ENCODE measurements at places on chromosomes 2 and 18.

DNA sequence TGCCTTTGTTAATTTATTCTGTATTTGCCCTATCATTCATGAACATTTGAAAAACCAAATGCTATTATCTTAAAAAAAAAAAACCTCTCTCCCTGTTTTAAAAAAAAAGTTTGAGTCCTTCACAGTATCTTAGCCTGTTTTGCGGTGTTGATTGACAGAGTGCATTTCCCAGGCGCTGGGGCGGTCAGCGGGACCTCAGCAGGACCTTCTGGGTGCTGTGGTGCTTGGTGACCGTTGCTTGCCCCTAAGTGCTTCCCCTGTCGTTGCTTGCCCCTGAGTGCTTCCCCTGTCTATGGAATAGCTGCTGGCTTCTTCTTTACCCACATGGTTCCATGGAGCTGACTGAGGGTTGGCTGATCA, 12.1 kb downstream of the ATP6V1C2 start:
- H3K27me3 ChIP-seq, result peaks cover 9% of the 10 kb centered on the region
- H3K27ac ChIP-seq, result no peak overlapping the region
- DNase-seq, result no peak
- no peaks in the 10 kb centered on the region for H3K4me1 ChIP-seq

DNA sequence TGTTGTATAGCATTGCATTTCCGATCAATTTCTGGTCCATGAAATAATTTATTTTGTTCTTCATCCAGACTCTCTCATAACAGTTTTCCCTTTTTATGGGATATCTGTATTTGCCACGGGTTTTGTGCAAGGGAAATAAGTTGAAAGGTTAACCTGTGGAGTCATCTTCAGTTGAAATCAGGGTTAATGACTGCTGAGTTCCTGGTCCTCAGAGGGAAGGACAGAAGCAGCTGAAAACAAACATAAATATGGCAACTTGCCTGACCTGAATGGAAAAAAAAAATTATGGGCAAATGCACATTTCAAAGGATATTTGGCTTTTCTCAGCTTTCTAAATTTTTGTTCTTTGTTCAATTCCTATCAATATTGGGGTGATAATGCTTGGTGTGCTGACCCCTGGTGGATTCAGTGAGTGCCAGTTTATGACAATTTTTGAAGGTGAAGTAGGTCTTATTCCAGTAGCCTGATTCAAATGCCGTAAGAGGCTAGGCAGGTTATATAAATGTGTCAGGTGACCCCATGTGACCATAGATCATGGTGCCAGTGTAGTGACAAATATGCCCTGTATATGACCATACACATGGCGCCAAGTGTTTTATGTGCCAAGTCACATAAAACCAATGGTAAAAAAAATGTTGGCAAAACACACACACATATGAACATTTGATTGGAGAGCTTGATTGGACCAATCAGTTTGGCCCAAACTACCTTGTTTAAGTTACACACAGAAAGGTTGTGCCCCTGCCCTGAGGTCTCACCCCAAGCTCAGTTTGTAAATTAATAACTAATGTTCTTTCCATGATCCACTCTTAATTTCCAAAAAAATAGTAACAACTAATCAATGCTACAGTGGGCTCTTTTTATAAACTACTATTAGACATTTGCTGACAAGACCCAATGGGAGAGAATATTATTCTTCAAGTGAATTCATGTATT, 47.6 kb upstream of the FAM124B start:
- peak; percentile 6 for DNase-seq
- H3K4me3 ChIP-seq, result no peak overlapping the region
- H3K36me3 ChIP-seq, result no peaks in the 10 kb centered on the region
- peaks cover 17% of the 10 kb centered on the region for H3K27me3 ChIP-seq

- no peaks in the 10 kb centered on the region for H3K36me3 ChIP-seq
- no peak overlapping the region for H3K4me3 ChIP-seq
- H3K27me3 ChIP-seq, result no peaks in the 10 kb centered on the region
- no peak overlapping the region for H3K27ac ChIP-seq
- DNase-seq, result no peak
Measured at GRCh38 chr2:156935616-156936015, 321.9 kb upstream of the GALNT5 start.

GRCh38 chr2:235032949-235033348, 81.1 kb downstream of the SH3BP4 start:
- H3K4me1 ChIP-seq, result no peaks in the 10 kb centered on the region
- H3K27ac ChIP-seq, result no peak overlapping the region
- no peaks in the 10 kb centered on the region for H3K36me3 ChIP-seq

- no peaks in the 10 kb centered on the region for H3K27me3 ChIP-seq
- no peaks in the 10 kb centered on the region for H3K36me3 ChIP-seq
Measured at GRCh38 chr2:210288408-210288807, 26.6 kb downstream of the MYL1 start.

DNA sequence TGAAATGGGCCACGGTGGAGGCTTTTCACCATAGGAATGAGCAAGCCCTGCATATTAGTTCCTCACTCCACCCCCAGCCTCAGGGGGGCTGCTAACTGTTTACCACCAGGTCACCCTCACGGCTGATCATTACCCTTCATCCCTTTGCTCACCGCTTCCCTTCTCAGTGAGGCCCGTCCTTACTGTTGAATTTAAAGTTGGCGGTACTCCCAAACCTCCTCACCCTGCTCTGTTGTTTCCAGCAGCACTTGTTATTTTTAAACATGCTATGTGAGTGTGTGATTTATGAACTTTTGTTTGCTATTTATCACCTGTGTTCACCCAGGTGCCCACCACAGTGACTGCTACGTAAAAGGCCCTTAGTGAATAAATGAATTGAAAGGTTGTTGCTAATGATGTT, 243.6 kb downstream of the ZNF407 start:
- H3K27ac ChIP-seq, result no peak overlapping the region
- H3K4me3 ChIP-seq, result no peak overlapping the region
- peaks cover 17% of the 10 kb centered on the region for H3K4me1 ChIP-seq
- no peak for DNase-seq

- no peak overlapping the region for H3K4me3 ChIP-seq
- no peak overlapping the region for H3K27ac ChIP-seq
- H3K27me3 ChIP-seq, result no peaks in the 10 kb centered on the region
- H3K36me3 ChIP-seq, result no peaks in the 10 kb centered on the region
- DNase-seq, result no peak
Measured at GRCh38 chr2:159176555-159176954, 109.9 kb downstream of the WDSUB1 start.

- H3K27me3 ChIP-seq, result no peaks in the 10 kb centered on the region
- H3K4me3 ChIP-seq, result no peak overlapping the region
- DNase-seq, result no peak
- no peaks in the 10 kb centered on the region for H3K4me1 ChIP-seq
Measured at GRCh38 chr2:232973796-232974195, 39.3 kb downstream of the NGEF start.

DNA sequence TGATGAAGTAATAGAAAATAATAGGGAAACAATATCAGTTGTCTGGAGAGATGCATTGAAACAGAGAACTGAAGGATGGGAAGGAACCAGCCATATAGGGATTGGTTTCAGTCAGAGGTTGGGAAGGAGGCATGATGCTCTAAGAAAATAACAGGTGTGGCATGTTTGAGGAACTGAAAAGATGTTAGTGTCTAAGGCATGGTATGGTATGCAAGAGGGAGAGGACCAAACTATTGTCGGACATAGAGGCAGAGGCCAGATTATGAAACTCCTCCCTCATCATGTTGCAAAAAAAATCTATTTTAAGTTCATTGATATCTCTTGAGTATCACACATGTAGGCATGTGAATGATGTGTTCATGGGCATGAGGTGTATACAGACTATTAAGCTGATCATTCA, 48.9 kb upstream of the EMILIN2 start:
- H3K4me1 ChIP-seq, result peaks cover 1% of the 10 kb centered on the region
- H3K4me3 ChIP-seq, result no peak overlapping the region
- H3K36me3 ChIP-seq, result peaks cover 27% of the 10 kb centered on the region

DNA sequence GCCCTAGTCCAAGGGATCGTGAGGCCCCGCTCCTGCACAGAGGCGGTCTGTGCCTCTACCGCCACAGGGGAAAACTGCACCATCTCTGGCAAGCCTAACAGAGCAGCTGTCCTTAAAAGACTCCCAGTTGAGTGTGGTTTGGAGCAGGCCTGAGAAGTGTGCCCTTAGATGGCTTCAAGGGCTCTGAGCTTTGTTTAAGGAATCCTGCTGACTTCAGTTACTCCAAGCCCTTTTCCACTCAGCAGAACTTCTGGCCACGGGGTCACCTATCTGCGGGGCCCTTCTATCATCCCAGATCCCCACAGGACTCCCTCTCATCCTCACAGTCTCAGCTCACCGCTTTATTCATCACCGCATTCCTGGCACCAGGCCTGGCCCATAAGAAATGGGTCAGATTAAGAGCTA, 131.5 kb downstream of the CCDC74A start:
- peaks cover 35% of the 10 kb centered on the region for H3K27me3 ChIP-seq
- no peaks in the 10 kb centered on the region for H3K4me1 ChIP-seq
- H3K4me3 ChIP-seq, result no peak overlapping the region
- no peak for DNase-seq
- H3K36me3 ChIP-seq, result no peaks in the 10 kb centered on the region

DNA sequence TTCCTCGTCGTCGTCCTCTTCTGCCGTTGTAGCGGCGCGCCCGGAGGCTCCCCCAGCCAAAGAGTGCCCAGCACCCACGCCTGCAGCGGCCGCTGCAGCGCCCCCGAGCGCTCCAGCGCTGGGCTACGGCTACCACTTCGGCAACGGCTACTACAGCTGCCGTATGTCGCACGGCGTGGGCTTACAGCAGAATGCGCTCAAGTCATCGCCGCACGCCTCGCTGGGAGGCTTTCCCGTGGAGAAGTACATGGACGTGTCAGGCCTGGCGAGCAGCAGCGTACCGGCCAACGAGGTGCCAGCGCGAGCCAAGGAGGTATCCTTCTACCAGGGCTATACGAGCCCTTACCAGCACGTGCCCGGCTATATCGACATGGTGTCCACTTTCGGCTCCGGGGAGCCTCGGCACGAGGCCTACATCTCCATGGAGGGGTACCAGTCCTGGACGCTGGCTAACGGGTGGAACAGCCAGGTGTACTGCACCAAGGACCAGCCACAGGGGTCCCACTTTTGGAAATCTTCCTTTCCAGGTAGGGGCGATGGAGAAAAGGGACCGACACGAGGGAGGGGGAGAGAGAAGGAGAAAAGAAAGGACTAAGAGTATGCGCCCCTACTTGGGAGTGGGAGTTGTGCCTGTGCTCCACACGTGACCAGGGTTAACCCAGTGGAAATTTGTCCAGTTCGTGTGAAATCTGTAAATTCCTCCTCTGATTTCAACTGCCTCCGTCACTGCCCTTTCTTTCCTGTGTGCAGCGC, 800 bp downstream of the HOXD13 start:
- H3K27ac ChIP-seq, result no peak overlapping the region
- peaks cover 5% of the 10 kb centered on the region for H3K36me3 ChIP-seq
- H3K4me3 ChIP-seq, result no peak overlapping the region
- DNase-seq, result no peak
- peaks cover 94% of the 10 kb centered on the region for H3K27me3 ChIP-seq
- H3K4me1 ChIP-seq, result peaks cover 27% of the 10 kb centered on the region

DNA sequence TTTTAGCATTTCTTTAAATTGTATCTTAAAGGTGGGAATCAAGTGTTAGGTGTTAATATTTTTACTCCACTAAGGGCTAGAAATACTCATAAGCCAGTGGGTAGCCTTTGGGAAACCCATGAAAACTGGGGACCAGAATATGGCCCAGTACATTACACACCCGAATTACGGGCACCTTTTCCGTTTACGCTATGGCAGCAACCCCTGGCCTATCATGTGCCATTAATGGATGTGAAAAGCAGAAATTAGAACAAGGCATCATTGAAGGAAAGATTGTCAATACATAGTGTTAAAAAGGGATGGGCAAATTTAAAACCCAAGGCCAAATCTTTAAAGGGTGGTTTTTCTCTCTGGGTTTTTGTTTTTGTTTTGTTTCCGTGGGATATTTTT, 781 bp downstream of the FARP2 start:
- peak overlapping the region; percentile 58 for H3K27ac ChIP-seq
- H3K27me3 ChIP-seq, result no peaks in the 10 kb centered on the region
- H3K4me3 ChIP-seq, result peak overlapping the region; percentile 79
- no peak for DNase-seq
- peaks cover 30% of the 10 kb centered on the region for H3K4me1 ChIP-seq
- peaks cover 12% of the 10 kb centered on the region for H3K36me3 ChIP-seq

- no peak overlapping the region for H3K4me3 ChIP-seq
- H3K27me3 ChIP-seq, result no peaks in the 10 kb centered on the region
- H3K4me1 ChIP-seq, result no peaks in the 10 kb centered on the region
- peaks cover 34% of the 10 kb centered on the region for H3K36me3 ChIP-seq
- no peak overlapping the region for H3K27ac ChIP-seq
Measured at GRCh38 chr2:61949458-61949713, 43.9 kb downstream of the COMMD1 start.

GRCh38 chr2:45617496-45617895, 6.4 kb upstream of the SRBD1 start:
- no peaks in the 10 kb centered on the region for H3K36me3 ChIP-seq
- no peak overlapping the region for H3K27ac ChIP-seq
- no peak overlapping the region for H3K4me3 ChIP-seq

GRCh38 chr2:240857039-240858008, 11.3 kb upstream of the AGXT start:
- H3K27ac ChIP-seq, result no peak overlapping the region
- no peak overlapping the region for H3K4me3 ChIP-seq
- H3K27me3 ChIP-seq, result no peaks in the 10 kb centered on the region
- no peaks in the 10 kb centered on the region for H3K36me3 ChIP-seq
- H3K4me1 ChIP-seq, result no peaks in the 10 kb centered on the region

DNA sequence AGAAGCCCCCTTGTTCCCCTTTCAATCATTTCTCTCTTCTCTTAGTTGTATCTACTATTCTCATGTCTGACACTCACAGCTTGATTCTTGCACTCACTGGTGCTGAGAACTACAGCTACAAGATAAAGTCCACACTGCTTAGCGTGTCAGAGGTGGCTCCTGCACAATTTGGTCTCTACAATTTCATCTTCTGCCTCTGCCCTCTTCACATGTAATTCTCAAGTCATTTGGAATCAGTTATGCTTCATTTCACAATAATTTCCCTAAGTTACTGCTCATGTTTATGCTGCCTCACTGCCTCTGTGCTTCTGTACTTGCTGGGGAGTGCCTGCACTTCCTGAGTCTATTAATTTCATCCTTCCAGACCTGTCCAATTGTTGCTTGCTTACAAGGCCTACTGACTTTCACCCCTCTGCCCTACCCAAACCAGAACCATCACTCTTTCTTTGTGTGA, 11.6 kb upstream of the NAB1 start:
- H3K4me1 ChIP-seq, result peaks cover 3% of the 10 kb centered on the region
- no peaks in the 10 kb centered on the region for H3K36me3 ChIP-seq
- no peak for DNase-seq
- H3K27ac ChIP-seq, result no peak overlapping the region
- no peaks in the 10 kb centered on the region for H3K27me3 ChIP-seq
- H3K4me3 ChIP-seq, result no peak overlapping the region

All from activated naive CD8-positive, alpha-beta T cell treated with anti-CD3 and anti-CD28 coated beads for 36 hours (primary cell).